Sciatic nerve (tissue), 2 donors: ENCODE measurements at places on chromosomes 6 and 20.

DNA sequence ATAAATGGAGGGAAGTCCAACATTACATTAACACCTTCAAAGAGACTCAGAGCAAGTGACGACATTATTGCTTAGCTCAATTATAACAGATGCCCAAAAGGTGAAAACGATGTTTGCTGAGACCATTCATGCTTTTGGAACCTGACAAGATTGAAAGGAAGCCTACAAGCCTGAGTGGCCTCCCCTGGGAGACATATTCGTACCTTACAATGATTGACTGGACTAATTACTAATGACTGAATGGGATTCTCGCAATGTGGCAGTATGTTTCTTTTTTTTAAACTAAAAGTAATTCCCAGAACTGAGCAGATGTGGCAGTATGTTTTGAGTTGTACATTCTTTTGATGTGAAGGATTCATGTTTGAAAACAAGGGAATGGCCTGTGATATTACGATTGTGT lies 49.9 kb downstream of the VEGFA start:
- no peak for DNase-seq

DNA sequence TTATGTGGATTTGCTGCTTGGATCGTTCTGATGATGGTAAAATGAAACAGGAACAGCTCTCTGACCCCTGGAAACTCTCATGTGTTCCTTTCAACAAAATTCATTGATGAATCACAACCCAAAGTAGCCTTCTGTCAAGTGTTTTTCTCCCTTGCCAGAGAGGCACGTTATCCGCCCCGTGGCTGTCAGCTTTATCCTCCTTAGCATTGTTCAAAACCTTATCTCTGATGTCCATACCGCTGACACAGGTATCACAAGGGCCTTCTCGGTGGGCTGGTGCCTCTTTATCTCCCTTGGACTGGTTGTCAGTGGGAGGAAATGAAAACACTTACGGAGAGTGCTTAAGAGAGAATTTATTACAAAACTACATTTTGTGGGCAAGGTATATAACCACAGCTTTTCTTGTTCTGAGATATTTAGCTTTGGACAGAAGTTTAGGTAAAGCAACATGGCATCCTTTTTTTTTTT lies 84.9 kb downstream of the TIAM2 start:
- DNase-seq, result no peak

DNA sequence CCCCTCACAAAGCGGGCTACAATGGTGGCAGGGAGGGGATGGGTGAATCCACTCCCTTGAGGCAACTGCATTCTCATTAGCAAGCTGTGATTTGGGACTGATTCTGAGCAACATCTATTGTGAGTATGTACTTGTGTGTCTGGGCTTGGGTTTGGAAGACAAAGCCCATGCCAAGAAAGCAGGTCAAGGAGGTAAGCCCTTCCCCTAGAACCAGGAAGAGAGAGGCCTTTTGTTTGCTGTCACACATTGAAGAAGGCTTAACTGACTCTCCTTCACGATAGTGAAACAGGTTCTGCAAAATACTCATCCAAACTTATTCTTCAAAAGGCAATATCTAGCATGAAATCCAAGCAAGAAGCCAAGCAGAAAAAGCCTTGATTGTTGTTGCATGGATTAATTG lies 403.1 kb upstream of the ID4 start:
- DNase-seq, result no peak

DNA sequence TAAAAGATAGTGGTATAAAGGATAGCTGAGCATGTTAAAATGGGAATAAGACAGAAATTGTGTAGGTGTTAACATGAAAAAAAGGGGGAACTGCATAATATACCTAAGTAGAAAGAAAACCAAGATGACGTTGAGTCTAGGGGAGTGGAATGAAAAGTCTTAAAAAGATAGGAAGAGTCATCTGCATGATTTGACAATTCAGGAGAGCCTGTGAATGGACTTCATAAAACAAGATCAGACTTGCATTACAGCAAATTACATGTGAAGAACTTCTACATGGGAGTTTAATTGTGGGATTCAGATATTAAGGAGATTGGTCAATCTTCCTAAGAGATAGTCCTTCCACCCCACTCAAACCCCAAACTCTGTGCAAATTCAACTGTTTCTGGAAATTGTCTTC lies 85.5 kb downstream of the WASF1 start:
- DNase-seq, result no peak

DNA sequence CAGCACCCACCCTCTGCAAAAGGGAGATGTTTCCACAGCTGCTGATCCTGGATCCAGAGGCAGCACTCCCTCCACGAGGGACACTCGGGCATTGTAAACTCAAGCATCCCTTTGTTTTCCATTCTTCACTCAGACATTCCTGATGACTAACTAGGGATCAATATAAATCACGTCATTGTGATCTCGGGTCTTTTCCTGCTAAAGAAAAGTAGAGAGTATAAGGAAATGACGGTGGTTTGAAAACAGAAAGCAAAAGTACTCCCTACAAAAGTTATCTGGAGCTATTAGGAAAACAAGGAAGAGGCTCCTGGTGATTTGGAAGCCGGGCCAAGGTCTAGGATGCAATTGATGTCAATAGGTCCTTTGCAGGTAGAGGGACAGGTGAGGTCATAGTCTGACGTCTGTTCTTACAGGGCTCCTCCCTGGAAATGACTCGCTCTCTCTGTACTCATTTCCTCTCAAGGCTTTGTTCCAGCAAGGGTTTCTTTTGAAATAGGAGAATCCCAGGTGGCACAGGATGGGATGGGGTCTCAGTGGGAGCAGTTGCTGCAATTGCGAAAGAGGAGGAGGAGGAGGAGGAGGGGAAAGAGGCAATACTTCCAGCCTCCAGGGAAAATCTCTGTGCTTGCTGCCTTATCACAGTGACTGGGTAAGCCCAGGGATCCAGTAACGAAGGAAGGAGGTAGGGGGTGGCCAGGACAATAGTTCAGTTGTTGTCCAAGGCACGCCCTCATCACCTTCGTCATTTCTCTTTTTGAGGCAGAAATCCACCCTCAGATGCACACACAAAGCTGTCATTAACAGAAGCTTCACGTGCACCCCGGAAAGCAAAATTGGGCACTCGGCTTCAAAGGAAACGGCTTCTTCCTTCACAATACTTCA lies 222.8 kb downstream of the LY86 start:
- no peak for DNase-seq

DNA sequence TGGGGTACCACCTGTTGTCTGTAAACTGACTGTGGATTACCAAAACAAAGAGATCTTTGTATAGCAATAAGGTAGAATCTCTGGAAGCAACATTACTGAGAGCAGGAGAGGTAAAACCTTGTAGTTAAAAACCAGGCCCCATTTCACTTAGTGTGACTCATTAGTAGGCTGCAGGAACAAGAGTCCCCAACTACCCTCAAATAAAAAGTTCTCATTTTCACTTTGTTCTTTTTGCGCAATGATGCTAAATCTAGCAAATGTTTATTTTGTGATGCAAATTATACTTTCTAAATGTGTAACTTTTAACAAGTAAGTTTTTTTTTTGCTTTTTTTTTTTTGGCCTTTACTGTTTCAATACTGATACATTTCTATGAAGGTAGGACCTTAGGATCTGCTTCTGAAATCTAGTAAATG lies 67.1 kb downstream of the ESF1 start:
- DNase-seq, result no peak

- DNase-seq, result no peak
These were observed 50.8 kb downstream of the IL22RA2 start for GRCh38 chr6:137122612-137123011.

GRCh38 chr6:120526576-120526975 lies 807.7 kb downstream of the TBC1D32 start:
- no peak for DNase-seq

GRCh38 chr20:51525241-51526105 lies 17.0 kb downstream of the NFATC2 start:
- no peak for DNase-seq

DNA sequence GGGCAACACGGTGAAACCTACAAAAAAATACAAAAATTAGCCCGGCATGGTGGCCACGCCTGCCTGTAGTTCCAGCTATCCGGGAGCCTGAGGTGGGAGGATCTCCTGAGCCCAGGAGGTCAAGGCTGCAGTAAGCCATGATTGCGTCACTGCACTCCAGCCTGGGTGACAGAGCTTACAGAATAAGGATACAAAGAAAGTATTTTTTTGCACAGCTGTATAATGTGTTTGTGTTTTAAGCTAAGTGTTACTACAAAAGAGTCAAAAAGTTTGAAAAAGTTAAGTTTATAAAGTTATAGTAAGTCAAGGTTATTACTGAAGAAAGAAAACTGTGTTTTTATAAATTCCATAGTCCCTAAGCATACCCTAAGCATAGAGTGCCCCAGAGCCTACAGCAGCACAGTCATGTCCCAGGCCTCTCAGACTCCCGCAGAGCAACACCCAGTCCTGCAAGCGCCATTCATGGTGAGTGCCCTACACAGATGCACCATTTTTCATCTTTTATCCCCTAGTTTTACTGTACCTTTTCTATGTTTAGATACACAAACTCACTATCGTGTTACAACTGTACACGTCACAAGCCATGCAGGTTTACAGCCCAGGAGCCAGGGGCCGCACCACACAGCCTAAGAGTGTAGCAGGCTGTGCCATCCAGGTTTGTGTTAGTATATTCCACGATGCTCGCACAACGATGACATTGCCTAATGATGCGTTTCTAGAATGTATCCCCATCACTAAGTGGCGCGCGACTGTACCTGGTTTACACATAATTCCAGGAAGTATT lies 22.4 kb downstream of the TAF4 start:
- no peak for DNase-seq

DNA sequence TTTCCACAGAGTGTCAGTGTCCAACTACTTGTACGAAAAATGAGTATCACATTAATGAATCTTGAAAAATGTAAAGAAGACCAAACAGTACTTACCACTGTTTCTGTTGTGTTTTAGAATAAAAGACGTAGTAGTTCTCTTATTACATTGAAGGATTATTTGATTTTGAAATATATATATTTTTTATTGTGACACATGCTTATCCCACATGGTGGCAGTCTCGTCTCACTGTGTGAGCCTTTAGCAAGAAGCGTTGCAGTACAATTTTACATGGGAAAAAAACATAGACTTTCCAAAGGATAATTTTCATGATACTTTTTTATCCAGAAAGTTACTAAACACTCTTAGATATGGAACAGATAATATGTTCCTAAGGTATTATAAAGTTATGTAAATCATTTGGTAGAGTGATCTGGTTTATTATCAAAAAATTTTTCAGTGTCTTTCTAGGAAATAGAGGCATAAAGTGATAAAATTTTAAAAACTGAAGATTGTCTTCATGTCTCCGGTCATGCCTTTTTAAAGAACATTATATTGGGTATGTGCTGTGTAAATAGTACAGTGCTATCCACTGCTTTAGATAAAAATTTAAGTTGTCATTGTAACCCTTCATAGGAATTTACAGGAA lies 117.5 kb upstream of the SAMD5 start:
- no peak for DNase-seq

DNA sequence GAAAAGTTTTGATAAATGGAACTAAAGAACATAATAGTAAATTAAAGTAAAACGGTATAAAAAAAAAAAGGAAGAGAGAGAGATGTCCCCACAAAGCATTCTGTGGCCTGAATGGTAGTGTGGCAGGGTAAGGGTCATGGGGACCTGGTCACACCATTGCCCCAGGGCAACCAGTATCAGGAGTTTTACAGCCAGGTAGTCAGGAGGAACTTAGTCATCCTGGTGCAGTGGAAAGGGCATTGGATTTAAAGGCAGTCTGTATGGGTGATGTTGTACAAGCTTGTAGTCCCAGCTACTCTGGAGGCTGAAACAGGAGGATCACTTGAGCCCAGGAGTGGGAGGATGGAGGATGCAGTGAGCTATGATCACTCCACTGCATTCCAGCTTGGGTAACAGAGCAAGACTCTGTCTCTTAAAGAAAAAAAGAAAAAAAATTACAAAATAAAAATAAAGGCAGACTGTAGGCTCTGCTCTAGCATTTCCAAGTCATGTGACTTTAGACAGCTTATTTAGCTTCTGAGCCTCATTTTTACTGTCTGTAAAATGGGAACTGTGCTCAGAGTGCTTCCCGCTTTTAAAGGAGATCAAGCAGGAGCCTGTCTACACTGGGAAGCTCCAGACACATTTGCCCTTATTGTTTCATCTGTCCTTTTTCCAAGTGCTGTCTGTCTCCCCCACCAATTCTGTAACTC lies 112.8 kb upstream of the ARMC2 start:
- no peak for DNase-seq

- peak; percentile 78 for DNase-seq
These were observed 20.8 kb downstream of the DAAM2 start for GRCh38 chr6:39812853-39813533.

- no peak for DNase-seq
These were observed 387.6 kb downstream of the CDC5L start for GRCh38 chr6:44775121-44775520.

GRCh38 chr6:110944681-110945151 lies 13.8 kb upstream of the GTF3C6 start:
- DNase-seq, result no peak

- no peak for DNase-seq
These were observed 2.3 kb downstream of the LRP11 start for GRCh38 chr6:149861603-149862423.
